ENCODE measurements at places on chromosomes 1 and 21. TPM values are rescaled to one million over a fixed set of nuclear protein-coding genes. Genes with fewer than 3 reads are reported as not detected.

DNA sequence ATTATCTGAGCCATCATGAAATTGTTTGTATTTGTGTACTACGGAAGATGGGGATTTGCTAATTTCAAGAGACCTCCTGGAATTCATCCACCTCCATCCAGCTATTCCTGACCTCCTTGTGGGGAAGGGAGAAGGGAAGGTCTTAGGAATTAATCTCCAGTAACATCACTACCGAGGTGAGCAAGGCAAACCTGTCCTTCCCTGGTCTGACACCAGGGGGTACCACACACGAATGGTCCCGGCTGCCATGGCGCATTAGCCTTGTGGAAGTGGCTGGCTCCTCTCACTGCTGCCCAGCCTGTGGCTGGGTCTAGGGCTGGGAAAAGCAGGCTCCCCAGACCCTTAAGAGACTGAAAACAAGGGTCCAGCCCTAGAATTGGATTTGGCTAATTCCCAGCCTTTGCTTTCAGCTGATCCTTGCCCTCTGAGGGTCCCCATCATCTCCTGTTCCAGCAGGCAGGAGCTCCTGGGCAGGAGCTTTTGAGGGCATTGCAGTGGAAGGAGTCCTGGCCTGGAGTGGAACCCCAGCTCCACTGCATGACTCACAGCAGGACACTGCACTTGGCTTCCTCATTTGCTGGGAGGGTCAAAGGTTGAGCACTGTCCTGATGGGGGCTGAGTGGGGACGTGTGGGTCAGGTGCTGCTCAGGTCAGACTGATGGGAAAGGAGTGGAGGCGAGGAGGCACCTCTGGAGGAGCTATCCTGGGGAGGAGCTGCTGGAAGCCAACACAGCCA is 34.8 kb downstream of the RIMS3 start:
- DNase-seq: no peak

DNA sequence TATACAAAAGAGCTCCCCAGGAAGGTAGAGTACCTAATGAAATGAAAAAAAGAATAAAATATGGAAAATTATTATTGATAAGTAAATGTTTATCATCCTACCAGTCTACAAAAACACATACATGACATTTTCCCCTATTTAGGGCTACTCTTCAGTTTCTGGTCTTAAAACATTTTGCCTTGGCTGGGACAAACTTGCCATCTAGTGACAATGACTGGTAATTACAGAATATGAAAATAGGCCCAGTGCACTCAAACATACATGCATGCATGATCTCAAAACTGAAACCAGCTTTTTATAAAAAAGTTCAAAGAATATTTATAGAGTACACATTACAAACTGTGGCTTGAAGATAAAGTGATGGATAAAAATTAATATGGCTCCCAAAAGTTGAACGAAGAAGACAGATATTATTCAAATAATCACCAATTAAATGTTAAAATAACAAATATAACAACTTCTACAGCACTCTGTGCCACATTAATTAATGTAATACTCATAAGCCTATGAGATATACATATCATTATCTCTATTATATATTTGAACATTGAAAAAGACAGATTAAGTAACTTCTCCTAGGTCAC is 10.5 kb upstream of the RNPC3 start:
- DNase-seq: no peak

- no peak for DNase-seq
Measured at GRCh38 chr1:211247921-211248320, 11.2 kb upstream of the RCOR3 start.

GRCh38 chr1:245771511-245772281 is 616.9 kb downstream of the KIF26B start:
- DNase-seq: no peak

- no peak for DNase-seq
Measured at GRCh38 chr1:54754045-54754444, 10.3 kb downstream of the PARS2 start.

GRCh38 chr1:221118176-221118937 is 239.1 kb downstream of the HLX start:
- DNase-seq: no peak

The ELF3 gene
- total RNA-seq: 0.95 TPM

DNA sequence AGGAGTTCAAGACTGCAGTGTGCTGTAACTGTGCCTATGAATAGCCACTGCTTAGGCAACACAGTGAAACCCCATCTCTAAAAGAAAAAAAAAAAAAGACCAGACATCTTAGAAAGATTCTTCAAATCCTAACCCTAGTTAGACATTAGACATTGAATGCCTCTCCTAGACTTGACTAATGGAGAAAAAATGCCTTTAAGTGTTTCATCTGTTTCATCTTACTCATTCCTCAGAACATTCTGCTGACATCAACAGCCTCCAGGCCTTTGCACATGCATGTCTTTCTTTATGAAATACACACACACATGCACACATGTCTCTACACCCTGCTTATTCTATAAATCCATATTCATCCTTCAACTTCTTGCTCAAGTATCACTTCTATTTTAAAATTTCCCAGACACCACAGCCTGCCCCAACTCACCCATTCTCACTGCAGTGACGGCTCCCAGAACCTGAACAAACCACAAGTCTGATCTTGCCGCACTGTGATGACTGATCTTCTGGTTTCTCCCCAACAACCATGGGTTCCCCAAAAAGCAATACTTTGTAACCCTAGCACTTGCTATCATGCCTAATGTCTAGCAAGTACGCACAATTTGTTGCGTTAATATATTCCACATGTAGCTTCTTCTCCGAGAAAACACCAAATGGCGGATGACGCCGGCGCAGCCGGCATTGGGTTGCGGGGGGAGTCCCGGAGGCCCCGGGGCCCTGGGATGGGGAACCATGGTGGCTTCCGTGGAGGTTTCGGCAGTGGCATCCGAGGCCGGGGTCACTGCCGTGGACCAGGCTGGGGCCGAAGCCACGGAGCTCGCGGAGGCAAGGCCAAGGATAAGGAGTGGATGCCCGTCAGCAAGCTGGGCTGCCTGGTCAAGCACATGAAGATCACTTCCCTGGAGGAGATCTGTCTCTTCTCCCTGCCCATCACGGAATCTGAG is 37.4 kb downstream of the LRRC52 start:
- no peak for DNase-seq

Data from thoracic aorta (tissue), 2 donors.